Effector memory CD4-positive, alpha-beta T cell (primary cell): ENCODE measurements at places on chromosomes 2 and 18.
A peak's percentile ranks its signal among the peaks of the same experiment; 100 is the strongest.

- no peak for DNase-seq
These were observed 6.4 kb downstream of the BAZ2B start for GRCh38 chr2:159609811-159610549.

DNA sequence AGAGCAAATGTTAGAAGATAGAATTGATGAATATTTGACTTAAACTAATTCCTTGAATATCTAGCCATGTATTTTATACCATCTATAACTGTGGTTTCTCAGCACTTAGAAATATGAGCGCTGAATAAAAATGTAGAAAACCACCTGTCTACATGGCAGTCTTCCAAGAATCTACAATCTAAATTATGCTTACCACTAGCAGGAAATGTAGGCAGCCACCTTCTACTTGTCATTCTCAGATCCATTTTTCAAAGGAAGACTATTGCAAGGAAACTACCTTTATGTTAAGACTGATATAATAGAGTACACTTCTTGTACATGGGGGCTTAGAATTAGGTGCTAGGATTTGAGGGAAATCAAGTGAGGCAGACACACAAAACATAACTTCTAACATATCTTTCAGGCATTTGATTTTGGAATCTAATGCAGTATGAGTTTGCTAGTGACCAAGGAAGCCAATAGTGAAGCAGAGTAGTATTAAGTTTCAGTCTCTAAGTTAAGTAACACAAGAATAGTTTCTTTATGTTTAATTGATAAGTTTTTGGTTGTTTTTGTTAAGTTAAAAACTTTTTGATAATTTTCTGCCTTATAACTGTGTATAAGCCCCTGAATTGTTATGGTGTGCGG, 175.9 kb upstream of the ITGA4 start:
- no peak for DNase-seq

GRCh38 chr2:56314796-56315195, 131.0 kb downstream of the CCDC85A start:
- no peak for DNase-seq

- no peak for DNase-seq
These were observed 792.2 kb downstream of the EPHA4 start for GRCh38 chr2:220779931-220780330.

- DNase-seq: no peak
These were observed 9.3 kb upstream of the CDH20 start for GRCh38 chr18:61323951-61324350.

- no peak for DNase-seq
These were observed 96.5 kb downstream of the PTGR3 start for GRCh38 chr18:75112186-75113096.

DNA sequence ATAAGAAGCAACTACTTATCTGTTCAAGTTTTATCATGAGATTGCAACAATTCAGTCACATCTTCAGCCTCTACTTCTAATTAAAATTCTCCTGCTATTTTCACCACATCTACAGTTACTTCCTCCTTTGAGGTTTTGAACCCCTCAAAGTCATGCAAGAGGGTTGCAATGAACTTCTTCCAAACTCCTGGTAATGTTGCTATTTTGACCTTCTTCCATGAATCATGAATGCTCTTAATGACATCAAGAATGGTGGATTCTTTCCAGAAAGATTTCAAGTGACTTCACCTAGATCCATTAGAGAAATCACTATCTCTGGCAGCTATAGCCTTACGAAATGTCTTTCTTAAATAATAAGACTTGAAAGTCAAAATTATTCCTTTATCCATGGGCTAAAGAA, 1052.8 kb upstream of the NRXN1 start:
- no peak for DNase-seq

- no peak for DNase-seq
These were observed 421.5 kb upstream of the MEIS1 start for GRCh38 chr2:66013456-66013855.

GRCh38 chr2:181619516-181619915, 37.4 kb downstream of the CERKL start:
- no peak for DNase-seq

GRCh38 chr18:25248755-25249154, 103.2 kb downstream of the ZNF521 start:
- DNase-seq: no peak

GRCh38 chr2:7915302-7916091, 766.4 kb upstream of the ID2 start:
- no peak for DNase-seq

DNA sequence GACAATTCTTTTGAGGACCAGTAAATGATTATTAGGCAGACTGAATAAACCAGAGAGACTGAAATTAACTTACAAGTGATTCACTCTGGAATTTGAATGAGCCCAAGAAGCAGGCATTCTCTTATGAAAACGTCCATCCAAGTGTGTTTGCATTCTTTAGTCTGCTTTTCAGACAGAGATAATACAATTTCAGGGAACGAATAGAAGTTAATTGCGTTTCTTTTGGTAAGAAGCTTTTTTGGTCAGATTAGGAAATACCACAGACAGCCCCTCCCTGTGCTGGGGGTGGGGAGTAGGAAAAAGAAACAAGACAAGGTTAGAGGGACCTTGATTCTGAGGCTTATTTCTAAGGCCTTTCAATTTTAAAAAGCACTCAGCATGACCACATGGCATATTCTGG, 874.4 kb downstream of the SUCLG1 start:
- no peak for DNase-seq

DNA sequence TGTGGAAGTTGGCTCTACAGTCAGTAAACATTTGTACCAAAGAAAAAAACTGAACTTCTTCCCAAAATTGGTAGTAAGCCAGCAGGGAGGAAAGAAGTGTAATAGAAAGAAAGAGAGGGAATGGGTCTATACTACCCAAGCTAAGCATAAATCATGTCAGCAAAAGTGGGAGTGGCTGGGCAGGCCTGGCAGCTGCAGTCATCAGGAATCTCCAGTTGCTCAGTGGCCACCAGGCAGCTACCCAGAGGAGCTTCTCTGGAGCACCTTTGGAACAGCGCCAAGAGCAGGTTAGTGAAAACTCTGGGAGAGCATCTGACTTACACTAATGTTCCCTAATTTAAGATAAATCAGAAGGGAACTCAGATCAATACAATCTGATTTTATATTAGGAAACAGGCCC, 14.3 kb downstream of the FRZB start:
- DNase-seq: no peak

GRCh38 chr2:207953354-207953753, 72.0 kb downstream of the PLEKHM3 start:
- no peak for DNase-seq

- peak; percentile 62 for DNase-seq
These were observed 207.9 kb downstream of the ARL4C start for GRCh38 chr2:234288974-234289455.

DNA sequence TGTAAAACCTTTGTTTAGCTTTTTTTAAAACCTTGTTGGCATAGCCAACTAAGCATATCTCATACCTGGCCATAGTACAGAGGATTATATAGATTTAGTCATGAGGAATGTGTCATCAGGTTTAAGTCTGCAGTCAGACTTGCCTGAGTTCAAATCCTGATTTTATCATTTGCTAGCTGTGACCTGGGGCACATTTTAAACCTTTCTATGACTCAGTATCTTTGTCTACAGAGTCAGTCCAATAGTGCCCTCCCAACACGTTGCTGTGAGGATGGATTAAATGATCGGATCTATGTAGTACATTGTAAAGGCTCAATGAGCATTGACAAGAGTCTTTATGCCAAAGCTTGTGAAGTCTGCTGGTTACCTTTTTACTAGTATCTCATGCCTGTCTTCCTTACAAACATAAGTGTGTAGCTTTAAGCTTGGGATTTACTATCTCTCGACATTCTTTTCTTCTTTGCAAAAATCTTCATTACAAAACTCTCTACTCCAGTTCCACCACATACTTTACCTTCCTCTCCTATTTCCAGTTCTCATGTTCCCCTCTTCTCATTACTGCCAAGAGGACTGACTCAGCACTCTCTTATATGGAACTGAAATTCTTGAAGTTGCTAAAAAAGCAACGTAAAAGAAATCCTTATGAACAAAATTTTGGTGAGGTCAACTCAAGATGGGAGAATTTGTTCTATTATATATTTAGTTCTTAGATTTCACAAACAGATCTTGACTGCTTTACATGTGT, 68.1 kb upstream of the RBMS1 start:
- no peak for DNase-seq

DNA sequence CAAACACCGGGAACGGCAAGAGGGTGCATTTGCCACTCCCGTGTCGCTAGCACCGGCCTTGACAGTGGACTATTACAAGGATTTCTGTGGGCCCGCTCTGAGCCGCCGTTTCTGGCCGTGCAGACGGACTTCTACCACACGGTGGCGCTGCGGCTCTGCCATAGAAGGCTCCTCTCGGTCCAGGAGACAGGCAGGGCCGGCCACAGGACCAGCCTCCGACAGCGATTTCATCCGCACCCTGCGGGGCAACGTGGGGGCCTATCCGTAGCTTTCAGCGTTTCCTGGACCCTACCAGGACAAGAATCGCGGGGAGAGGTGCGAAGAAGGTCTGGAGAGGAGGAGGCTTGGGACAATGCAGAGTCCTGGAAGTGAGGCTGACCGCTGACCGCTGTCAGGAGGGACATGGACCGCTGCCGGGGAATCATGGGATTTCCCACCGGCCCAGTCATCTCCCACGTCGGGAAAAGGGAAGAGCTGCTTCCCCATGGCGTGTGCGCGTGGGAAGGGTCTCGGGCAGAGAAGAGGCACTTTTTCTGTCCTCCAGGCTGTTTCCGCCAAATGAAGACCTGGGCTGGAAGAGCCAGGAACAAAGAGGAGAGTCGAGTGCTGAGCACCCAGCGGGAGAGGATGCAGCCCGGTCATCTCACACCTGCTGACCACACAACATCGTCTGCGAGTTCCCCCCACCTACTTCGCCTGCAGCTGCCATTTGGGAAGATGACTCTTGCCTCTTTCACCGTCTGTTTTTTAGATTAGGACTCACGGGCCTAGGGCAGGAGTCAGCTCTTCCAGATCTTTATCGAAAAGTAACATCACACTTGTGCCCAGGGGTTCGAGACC, 35.5 kb upstream of the HAAO start:
- peak; percentile 67 for DNase-seq

DNA sequence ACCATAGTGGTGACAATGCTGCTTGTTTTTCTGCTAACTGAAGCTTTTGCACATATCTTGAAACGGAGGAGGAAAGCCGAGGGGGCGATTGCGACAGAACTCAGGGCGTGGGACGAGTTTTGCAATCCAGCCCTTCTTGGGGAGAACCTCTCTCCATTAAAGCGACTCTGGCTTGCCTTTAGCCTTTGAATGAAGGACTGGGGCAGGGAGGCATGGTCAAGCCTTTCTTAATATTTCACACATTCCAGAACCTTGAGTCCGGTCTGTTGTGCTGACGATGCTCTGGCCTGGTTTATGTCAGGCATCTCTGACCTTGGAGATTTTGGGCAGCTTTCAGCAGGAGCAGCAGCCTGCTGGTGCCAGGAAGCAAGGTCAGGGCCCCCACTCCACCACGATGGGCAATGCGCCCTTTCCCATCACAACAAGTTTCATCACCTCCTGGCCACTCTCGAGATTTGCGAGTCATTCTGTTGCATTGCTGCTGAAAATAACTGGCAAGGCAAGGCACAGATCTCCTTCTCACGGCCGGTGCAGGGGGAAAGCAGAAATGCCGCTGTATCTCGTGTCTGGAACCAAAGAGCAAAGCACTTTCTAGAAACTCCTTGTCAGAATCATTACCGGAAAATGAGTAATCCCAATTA, 10.8 kb downstream of the EMILIN2 start:
- DNase-seq: no peak

- DNase-seq: peak; percentile 70
These were observed 16.6 kb downstream of the MALT1 start for GRCh38 chr18:58687871-58688308.

DNA sequence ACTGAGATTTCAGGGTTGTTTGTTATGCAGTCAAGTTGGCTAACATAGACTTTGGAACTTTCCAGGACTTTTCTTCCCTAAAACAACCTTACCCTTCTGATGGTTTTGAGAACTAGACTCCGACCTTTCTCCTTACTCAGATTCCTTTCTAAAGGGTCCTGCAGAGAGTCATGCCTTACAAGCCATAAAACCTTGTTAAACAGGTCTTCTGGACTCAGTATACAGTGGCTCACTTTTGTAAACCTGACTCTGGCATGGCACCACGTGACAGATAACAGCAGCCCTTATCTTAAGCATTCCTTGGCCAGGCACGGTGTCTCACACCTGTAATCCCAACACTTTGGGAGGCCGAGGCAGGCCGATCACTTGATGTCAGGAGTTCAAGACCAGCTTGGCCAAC, 253.2 kb upstream of the RAB6C start:
- DNase-seq: no peak

DNA sequence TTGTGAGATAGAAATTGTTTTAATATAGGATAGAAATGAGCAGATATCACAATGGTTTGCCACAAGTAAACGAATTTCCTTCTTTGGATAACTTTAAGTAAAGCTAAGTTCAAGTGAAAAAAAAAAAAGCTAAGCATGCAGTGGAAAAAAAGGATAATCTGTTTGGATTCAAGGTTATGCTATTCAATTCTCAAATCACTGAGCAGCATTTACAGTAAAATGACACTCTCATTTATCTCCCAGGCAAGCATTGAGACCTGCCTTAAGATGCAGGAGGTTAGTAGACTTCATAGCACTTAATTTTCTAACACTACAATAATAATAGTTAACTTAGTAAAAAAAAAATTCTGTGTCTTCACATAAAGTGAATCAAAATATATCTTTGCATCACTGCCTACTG, 351.3 kb downstream of the NRXN1 start:
- DNase-seq: no peak

- DNase-seq: no peak
These were observed 582.3 kb downstream of the SLC4A3 start for GRCh38 chr2:220209751-220210150.

DNA sequence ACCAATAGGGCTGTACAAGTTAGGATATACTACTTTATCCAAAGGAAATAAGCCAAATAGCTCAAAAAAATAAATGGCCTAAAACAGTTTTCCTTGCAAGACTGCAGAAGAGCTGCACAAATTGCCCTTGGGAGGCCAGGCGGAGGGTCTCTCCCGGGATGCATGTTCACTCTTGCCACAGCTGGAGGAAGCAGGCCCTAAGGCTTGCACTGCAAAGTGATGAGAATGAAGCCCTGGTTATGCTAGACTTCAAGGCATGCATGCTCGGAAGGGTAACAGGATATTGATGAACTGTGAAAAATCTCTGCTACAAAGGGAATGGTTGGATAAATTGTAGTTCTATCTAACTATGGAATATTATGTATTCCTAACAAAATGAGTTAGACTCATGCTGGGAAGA, 27.5 kb upstream of the LDLRAD4 start:
- no peak for DNase-seq

GRCh38 chr18:61749031-61749430, 143.8 kb downstream of the RNF152 start:
- no peak for DNase-seq

DNA sequence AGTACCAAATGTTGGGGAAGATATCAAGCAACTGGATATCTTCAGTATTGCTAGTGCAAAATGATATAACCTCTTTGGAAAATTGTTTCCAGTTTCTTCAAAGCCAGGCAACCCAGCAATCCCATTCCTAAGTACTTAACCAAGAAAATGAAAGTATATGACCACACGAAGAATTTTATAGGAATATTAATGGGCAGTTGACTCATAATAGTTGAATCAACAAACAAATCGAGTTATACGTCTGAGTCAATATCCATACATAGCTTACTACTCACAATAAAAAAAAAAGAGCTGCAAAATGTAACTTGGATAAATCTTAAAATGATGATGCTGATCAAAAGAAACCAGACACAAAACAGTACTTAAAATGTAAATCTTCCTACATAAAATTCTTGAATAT, 810.4 kb downstream of the METTL4 start:
- no peak for DNase-seq
